OCI-LY7 (cell line): ENCODE measurements at places on chromosomes 11 and 22. TPM values are rescaled to one million over a fixed set of nuclear protein-coding genes. Genes with fewer than 3 reads are reported as not detected.

GRCh38 chr22:35648066-35649025 lies at the start of gene APOL6:
Gene APOL6, plus strand, starts transcription at chr22:35648446. Its CDS starts 7,980 bp downstream, at chr22:35656426.
- DNase-seq = peak; percentile 81

The SREBF2 gene
- 312 and 330 TPM in 2 replicates for total RNA-seq

The DMC1 gene
- total RNA-seq = 40.6 and 60.8 TPM in 2 replicates

- no peak for DNase-seq
Observed at GRCh38 chr11:78748918-78749690, 174.4 kb upstream of the NARS2 start.

The SLC22A12 gene
- not detected in 2 replicates for total RNA-seq

The NEU3 gene
- total RNA-seq = 42.6 and 44.8 TPM in 2 replicates
